Activated CD4-positive, alpha-beta T cell treated with anti-CD3 and anti-CD28 coated beads, Interleukin-2, amount 50 U/mL, for 4 hours (primary cell): ENCODE measurements at places on chromosomes 1 and 21.

GRCh38 chr1:17061486-17061885 lies 7.7 kb upstream of the SDHB start:
- DNase-seq, result no peak

GRCh38 chr1:118151312-118151937 lies 33.6 kb downstream of the SPAG17 start:
- DNase-seq, result no peak

GRCh38 chr1:229479660-229480399 lies 28.3 kb downstream of the NUP133 start:
- DNase-seq, result no peak

- DNase-seq, result no peak
Measured at GRCh38 chr21:42361286-42361685, 5.0 kb downstream of the TFF1 start.

DNA sequence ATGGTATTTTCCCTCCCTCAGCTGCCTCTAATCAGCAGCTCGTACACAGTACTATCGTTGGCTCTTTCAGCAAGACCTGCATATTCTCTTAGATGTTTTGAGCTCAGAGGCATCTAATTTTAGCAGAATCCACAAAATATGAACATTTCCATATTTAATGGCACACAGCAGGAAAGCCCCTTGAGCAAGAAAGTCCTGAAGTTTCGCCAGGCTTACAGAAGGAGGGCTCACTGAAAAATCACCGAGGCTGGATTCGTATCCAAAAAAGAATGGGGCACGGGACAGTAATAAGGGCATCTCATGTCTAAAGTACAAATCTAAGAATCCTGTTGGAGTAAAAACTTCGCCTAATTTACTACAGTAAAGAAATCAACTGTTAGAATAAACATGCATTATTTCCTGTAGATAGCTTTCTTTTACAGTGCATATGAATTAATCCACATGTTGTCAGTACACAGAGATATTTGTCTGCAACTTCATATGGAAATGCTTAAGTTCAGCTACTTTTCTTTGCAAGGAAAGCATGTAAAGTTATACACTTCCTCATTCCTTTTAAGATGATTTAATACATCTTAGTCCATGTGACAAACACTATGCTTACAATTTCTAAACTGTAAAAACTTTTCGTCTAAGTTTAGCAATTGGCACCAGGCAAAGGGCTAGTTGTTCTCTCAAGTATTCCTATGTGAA lies 1205.3 kb upstream of the ADGRL4 start:
- no peak for DNase-seq

DNA sequence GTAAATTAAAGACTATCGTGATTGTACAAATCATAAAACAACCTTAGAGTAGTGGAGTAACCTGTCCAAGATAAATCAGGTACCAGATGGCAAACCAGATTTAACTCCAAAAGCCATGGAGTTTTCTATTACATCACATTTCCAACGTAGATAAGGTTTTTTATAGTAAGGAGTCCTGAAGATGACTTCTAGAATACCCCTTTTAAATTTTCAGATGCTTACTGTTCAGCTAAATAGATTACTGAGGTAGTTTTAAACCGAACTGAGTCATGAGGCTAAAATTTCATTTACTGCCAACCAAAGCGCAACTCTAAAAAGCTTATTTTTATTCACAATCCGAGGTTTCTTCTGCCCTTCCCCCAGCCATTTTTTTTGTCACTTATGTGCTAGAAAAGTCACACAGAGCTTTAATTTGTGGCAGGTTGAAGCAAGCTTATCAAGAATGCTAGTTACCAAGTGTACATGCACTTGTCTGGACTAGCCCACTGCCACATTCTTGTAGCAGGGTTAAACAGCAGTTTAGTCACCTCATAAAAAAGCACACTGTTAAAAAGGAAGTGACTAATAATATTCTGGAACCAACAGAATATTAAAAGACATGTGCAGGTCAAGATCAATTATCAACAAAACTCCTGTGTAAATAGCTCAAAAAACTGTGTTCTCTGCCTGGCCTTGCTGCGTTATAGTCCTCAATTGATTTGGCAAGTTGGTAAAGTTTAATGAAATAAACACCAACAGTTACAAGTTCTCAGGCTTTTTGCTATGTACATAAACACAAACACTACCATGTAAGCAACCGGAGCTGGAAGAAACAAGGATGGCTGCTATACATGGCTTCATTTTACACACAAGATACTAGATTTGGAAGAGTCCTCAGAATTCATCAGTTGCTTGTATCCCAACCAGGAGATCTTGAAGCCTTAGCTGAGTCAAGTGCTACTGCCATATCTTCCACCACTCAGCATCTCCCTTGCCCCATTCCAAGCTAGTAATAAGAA lies 180.3 kb upstream of the DMRTA2 start:
- no peak for DNase-seq

- DNase-seq, result no peak
Measured at GRCh38 chr1:47533793-47534328, 96.0 kb downstream of the FOXD2 start.

GRCh38 chr1:9850442-9851162 lies 26.8 kb upstream of the CLSTN1 start:
- DNase-seq, result no peak

GRCh38 chr1:162590101-162590500 lies 28.6 kb downstream of the UAP1 start:
- no peak for DNase-seq

GRCh38 chr1:211842518-211842917 lies 12.0 kb upstream of the LPGAT1 start:
- no peak for DNase-seq

DNA sequence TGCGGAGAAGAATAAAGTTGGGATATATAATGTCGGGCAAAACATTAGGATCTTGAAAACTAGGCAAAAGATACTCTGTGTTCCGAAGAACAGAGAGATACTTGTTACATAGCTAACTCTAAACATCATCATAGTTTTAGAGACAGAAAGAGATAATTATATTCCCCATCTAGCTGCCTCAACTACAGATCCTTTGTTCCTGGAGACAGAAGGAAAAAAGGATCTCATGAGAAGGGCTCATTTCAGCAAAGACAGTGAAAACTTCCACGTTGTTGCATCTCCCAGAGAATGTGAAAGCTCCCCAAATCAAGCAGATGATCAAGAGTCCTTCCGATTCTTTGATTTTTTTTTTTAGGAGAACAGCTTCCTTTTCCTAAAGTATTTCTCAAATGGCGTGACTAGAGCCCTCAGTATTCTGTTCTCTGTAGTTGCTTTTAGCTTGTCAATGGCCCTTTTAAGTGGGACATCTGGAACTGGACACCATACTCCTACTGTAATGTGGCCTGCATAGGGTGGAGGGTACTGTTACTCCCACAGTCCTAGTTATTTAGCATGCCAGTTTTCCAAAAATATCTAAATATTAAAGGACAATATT lies 1048.2 kb downstream of the TTLL7 start:
- DNase-seq, result no peak

DNA sequence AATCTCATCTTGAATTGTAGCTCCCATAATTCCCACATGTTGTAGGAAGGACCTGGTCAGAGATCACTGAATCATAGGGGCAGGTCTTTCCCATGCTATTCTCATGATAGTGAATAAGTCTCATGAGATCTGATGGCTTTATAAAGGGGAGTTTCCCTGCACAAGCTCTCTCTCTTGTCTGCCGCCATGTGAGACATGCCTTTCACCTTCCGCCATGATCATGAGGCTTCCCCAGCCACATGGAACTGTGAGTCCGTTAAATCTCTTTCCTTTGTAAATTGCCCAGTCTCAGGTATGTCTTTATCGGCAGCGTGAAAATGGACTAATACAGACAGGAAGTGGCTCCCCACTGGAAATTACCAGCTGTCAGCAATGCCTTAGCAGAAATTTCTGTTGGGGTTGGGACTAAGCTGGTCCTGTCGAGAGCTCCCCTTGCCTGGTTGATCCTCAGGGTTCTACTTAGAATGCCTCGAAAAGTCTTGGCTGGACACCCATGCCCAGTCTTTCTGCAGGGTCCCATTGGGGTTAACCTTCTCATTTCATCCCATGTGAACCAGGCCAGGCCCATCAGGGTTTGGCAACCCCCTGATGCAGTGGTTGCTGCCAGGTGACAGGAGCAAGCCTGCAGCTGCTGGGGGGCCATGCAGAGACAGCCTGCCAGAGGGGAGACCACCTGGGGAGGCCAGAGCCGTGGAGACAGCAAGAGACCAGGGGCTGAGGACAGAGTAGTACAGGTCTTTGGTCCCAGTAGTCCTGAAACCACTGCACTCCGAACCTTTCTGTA lies 2.8 kb upstream of the ABCG1 start:
- DNase-seq, result no peak

GRCh38 chr1:208895181-208895580 lies 651.0 kb upstream of the PLXNA2 start:
- DNase-seq, result no peak

GRCh38 chr1:162040657-162041056 lies 17.0 kb upstream of the OLFML2B start:
- DNase-seq, result no peak

DNA sequence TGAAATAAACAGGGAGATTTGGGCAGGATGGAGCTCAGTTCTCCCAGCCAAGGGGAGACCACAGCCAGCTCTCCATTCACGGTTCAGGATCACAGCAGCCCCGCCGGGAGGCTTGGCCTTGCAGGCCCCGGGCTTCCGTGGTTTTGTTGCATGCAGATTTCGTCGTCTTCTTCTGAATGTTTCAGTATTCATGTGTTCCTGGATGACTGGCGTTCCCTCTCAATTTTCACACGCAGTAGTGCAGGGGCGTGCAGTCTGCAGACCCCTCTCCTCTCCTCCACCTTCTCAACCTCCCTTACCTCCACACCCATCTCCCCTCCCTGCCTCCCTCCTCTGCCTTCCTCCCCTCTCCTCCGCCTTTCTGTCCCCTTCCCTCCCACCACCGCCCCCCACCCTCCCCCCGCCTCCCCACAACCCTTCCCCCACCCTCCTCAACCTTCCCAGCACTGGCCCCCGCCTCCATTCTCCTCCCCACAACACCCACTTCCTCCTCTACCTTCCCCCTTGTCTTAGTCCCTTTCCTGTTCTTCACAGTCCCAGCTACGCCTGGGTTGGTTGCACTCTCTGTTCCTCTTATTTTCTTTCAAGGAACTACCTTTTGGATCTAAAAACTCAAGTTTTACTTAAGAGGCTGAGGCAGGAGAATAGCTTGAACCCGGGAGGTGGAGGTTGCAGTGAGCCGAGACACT lies 8.4 kb upstream of the SLC19A1 start:
- no peak for DNase-seq

DNA sequence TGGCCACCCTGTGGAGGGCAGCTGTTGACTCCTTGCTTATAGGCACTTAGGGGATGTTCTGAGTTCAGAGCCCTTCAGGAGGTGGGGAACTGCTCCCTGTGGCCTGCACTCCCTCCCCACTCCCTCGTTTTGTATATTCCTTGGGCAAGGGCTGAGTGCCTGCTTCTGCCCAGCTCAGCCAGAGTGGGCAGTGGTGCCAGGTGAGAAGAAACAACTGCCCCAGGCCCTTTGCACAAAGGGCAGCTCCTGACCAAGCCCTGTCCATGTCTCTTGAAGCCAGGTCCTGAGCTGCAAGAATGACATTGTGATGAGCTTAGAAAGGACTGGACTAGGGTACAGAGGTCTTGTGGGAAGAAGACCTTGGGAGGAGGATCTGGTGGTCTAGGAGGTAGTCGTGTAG lies 2.2 kb downstream of the AGTRAP start:
- DNase-seq, result no peak

GRCh38 chr1:240468656-240469055 lies 143.3 kb downstream of the GREM2 start:
- no peak for DNase-seq

DNA sequence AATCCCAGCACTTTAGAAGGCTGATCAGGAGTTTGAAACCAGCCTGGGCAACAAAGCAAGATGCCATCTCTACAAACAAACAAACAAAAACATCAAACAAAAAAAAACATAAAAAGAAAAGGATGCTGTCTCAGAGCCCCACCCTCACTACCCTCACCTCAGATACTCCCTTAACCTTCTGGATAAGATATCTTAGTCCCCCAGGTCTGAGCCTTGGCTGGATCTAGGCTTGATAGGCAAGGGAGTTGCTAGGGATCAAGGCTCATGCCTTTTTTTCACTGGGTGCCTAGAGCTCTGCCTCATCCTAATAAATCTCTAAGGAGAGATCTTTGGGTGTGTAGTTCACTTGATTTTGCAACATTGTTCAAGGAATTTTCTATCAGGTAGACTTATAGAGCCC lies 7.4 kb downstream of the HDAC1 start:
- DNase-seq, result no peak
